CD4-positive, alpha-beta memory T cell (primary cell): ENCODE measurements at places on chromosomes 7 and 10.

DNA sequence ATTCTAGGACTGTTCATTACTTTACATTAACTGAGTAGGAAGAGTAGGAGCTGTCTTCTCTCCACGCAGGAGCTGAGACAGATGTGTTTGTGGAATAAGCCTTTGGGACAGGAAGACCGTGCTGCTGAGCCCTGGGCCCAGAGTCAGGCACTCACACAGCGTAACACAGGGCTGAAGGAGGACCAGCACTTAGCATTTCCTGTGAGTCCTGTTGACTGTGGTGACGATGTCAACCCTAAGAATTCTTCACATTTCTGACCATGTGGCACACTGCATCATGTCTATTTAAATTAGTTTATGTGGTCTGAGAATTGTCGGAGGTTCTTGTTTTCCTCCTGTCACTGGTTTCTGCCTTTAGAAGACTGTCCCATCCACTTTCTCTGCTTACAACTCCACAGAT, 117.2 kb downstream of the PIP4K2A start:
- no peak for DNase-seq

GRCh38 chr7:43083106-43083505, 29.3 kb upstream of the HECW1 start:
- DNase-seq = no peak

DNA sequence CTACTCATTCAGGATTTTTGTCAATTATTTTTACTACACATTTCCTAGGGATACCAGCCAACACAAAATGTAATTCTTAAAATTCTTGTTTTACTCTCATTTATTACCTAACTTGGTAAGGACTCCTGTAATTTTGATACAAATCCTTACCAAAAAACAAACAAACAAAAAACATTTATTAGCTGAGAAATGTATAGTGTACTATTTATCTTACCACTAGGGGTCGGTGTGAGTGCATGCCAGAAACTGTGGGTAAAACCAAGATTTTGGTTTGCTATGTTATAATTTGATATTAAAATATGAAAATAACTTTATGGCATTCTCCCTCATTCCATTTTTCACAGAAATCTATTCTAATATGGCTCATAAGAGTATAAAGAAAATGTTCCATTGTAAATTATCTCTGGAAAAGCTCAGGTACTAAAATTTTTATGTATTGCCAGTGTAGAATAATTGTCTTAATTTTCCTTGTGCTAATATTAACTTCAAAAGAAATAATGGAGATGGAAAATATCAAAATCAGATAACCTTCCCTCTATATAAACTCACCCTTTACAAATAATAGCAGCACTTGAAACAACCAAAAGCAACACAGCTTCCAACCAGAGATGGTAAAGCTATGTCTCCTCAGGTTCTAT, 290.8 kb upstream of the PCDH15 start:
- DNase-seq = no peak

GRCh38 chr7:387132-388022, 97.4 kb downstream of the FOXL3 start:
- no peak for DNase-seq

DNA sequence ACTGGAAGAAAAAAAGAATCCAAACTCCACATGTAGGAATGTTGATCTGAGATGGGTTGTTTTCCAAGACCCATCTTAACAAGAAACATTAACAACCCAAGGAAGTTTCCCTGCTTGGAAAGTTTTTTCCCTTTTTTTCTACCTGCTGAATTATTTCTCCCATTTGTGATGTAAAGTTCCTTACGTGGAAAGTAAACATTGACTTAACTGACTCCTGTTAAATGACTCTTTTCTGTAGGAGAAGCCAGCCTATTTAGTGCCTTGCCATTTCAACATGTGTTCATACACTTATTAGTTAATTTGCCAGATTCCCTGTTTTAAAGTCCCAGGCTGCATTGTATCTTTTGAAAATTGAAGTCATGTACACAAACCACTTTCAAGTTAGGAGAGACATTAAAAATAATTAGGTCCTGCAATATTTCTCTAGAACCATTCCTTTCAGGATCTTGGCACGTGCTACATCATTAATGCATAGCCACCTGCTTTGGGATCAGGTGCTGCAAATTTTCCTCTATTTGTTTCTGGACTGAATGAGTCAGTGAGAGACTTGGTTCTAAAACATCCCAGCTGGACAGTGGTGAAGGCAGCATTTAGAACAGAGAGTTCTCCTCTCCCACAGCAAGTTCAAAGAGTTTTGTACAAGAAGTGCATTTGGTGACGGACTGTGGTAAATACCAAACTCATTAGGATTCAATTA, 698.5 kb downstream of the SUGCT start:
- DNase-seq = no peak

- no peak for DNase-seq
Measured at GRCh38 chr10:58993480-58994221, 182.8 kb upstream of the PHYHIPL start.

- DNase-seq = no peak
Measured at GRCh38 chr10:77932016-77932715, 5.6 kb upstream of the DLG5 start.

- no peak for DNase-seq
Measured at GRCh38 chr7:96059075-96059474, 262.8 kb downstream of the SLC25A13 start.

DNA sequence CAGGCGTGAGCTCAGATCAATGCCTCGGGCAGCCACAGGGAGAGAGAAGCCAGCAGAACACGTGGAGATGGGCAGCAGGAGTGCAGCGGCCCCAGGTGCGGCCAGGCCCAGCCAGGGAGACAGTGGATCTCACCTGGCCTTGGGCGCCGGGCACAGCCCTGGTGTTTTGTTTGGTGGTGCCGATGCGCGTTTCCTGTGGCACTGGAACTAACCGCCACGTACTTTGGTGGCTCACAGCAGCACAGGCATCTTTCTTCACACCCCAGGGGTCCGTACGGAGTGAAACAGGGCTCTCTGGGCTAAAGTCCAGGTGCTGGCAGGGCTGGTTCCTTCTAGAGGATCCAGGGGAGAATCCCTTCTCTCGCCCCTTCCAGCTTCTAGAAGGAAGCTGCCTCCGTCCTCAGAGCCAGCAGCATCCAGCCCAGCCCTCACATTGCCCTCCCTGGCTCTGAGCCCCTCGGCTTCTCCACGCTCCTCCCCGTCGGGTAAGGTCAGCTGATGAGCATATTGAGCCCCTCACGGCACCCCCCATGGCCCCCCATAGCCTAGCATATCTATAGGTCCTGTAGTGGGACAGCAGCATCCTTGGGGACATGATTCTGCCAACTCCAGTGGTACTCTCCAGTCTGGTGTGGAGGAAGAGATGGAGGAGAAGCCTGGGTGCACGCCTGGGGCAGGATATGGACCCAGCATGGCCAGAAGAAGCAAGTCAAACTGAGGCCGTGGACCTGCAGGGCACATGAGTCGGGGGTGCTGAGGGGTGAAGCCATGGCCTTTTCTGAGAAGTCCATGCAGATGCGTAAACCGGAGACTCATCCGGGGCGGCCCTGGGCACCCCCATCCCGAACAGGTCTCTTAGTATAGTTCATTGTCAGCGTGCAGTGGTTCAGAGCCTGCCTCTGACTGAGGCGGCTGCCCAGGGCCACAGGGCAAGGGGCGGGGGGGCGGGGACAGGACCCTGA, 43.4 kb upstream of the PPP2R2D start:
- no peak for DNase-seq

- DNase-seq = no peak
Measured at GRCh38 chr10:5645944-5646617, 20.3 kb downstream of the ASB13 start.

GRCh38 chr7:93092757-93093370, 24.9 kb downstream of the SAMD9 start:
- DNase-seq = no peak

- no peak for DNase-seq
Measured at GRCh38 chr7:71905821-71906220, 506.3 kb downstream of the CALN1 start.

GRCh38 chr10:6305401-6306321, 102.9 kb downstream of the PFKFB3 start:
- DNase-seq = no peak

GRCh38 chr10:75987616-75988015, 556.2 kb downstream of the LRMDA start:
- no peak for DNase-seq

DNA sequence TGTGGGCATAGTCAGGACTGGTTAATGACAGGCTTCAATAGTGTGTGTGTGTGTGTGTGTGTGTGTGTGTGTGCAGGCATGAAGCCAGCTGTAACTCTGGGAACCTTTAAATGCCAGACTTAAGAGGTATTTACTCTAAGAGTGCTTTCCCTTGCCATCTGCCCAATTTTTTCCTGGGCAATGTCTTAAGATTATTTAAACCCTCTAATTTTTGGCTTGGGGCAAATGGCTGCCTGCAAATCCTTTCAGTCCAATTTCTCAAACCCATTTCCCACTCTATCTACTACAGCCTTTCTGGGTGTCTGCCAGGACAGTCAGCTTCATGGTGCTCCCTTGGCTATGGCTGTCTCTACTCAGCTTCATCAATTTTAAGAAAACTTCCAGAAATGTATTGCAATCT, 62.6 kb upstream of the C1GALT1 start:
- DNase-seq = no peak

DNA sequence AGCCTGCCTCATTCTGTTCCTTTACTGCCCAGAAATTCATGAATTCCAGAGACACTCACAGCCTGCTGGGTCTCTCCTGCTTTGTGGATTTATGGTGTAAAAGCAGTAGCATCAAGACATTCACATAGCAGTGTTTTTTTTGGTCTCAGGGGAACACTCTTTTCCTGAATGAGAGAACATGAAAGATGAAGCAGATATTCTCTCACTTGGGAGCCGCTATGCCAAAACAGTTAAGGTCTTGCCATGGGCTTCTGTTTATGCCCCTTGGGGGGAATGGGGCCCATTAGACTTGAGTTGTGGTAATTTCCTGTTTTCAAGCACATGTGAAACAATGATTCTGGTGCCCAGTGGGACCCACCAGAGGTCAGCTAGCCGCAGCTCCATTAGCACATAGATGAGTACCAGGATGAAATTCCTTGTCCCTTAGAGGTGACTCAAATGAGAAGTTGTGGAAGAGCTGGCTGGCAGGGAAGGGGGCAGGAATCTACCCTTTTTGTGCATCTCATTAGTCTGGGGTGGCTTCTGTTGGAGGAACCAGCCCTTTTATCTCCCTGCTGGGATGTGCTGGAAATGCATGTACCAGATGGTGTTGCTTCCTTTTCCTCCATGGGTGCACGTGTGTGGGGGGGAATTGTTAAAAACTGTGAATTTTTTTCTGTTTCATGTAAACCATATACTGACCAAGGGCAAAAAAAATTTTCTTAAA, 13.3 kb downstream of the BMPER start:
- no peak for DNase-seq

DNA sequence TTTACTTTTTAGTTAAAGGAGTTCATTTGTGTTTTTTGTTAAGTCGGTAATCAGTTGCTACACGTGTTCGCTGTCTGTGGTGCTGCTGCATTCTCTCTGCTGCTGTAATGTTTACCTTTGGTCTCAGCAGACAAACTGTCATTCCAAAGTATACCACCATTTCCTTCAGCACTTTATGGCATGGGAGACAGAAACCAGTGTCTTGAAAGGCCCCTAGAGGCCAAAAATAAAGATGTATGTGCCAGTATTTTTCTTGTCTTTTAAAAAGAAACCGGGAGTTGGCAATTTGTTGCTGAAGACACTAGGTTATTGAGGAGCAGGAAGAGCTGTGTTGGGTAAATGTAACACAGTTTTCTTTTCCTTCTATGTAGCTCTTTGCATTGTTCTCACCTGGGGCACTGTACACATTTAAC, 24.1 kb downstream of the ZNF92 start:
- DNase-seq = no peak

DNA sequence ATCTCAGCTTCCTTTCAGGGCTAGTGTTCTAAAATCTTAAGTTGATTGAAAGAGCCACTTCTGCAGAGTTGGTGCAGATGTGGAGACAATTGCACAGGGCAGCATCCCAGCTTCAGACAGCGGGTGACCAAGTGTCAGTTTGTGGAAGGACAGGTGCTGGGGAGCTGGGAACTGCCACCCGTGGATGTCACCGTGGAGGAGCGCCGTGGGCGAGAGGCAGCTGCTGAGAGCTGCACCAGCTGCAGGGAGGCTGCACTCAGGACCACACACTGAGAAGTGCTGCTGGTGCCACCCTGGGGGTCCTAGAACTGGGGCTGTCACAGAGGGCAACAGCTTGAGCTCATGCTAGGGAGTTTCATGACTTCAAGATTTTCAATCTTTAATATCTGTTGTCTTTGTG, 543.0 kb upstream of the FZD8 start:
- no peak for DNase-seq

- no peak for DNase-seq
Measured at GRCh38 chr10:1589257-1589656, 148.1 kb downstream of the ADARB2 start.

GRCh38 chr7:36910401-36910800, 186.1 kb upstream of the AOAH start:
- DNase-seq = no peak

DNA sequence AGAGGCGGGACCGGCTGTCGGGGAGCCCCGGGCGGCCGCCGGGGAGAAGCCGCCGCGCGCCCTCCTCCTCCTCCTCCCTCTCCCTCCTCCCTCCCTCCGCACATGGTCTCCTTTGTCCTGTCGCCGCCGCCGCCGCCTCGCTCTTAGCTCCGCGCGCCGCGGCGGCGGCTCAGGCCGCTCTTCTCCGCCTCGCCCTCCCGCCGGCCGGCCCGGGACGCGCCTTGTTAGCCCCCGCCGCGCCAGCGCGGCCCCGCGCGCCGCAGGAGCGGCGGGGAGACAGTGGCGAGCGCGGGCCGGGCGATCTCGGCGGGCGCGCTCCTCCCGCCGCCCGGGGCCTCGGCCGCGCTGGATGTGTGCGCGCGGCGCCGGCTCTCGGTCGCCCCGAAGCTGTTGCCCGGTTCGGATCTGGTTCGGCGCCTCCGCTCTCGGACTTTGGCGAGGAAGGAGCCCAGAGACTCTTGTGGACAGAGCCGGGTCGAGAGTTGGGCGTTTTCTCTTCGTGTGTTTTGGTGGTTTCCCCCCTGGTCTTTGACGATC, 437.4 kb upstream of the GALNT17 start:
- peak; percentile 51 for DNase-seq

DNA sequence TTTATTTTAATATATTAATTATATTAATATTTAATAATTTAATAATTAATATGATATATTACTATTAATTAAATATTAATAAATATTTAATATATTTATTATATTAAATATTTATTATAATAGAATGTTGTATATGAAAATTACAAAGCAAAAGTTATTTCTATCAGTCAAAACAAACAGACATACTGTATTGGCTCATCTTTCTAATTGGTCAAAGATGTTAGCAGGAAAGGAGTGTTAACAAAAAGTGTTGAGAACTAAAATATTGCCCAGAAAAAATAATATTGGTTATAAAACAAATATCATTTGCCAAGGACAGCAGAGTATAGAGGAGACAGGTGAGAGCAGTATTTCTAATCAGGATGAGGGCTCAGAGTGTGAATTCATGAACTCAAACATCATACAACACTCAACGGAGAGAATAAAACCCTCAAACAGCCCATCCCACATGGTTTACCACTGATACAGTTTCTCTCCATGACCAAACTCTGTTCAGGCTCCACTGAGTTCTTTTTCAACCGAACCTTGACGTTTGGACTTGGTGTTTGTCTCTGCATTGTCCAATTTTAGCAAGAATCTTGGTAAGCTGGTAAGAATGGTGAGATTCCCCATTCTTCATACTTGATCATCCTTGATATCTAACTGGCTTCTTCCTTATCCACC, 58.0 kb downstream of the TSPAN12 start:
- DNase-seq = no peak

- DNase-seq = no peak
Measured at GRCh38 chr10:103570844-103571655, 77.5 kb downstream of the NEURL1 start.

- no peak for DNase-seq
Measured at GRCh38 chr7:2037301-2037807, 195.4 kb downstream of the MAD1L1 start.
